ENCODE measurements at places on chromosomes 1 and 21. TPM values are rescaled to one million over a fixed set of nuclear protein-coding genes. Genes with fewer than 3 reads are reported as not detected.

INSRR gene
- not detected for total RNA-seq

ADGRL4 gene
- total RNA-seq, result not detected

TRIM17 gene
- total RNA-seq, result not detected

NES gene
- 1.3 TPM for total RNA-seq

DNAH14 gene
- 16.2 TPM for total RNA-seq

SLC50A1 gene
- total RNA-seq, result 34.3 TPM

CLDN14 gene
- 0.07 TPM for total RNA-seq

FCRL2 gene
- total RNA-seq, result not detected

PTCH2 gene
- 0.26 TPM for total RNA-seq

PADI1 gene
- 1.7 TPM for total RNA-seq

HSF2BP gene
- total RNA-seq, result 2.2 TPM

DEPDC1 gene
- 15.3 TPM for total RNA-seq

LAPTM5 gene
- total RNA-seq, result 0.22 TPM

ARTN gene
- 0.10 TPM for total RNA-seq

All from A549 treated with dexamethasone at 1 μM for 4 hours (cell line).